Amniotic stem cell (primary cell): ENCODE measurements at places on chromosomes 1 and 21.

GRCh38 chr1:230171356-230172015, 104.4 kb downstream of the GALNT2 start:
- DNase-seq, result no peak

- DNase-seq, result peak; percentile 30
Measured at GRCh38 chr1:178847396-178847849, 23.5 kb downstream of the ANGPTL1 start.

DNA sequence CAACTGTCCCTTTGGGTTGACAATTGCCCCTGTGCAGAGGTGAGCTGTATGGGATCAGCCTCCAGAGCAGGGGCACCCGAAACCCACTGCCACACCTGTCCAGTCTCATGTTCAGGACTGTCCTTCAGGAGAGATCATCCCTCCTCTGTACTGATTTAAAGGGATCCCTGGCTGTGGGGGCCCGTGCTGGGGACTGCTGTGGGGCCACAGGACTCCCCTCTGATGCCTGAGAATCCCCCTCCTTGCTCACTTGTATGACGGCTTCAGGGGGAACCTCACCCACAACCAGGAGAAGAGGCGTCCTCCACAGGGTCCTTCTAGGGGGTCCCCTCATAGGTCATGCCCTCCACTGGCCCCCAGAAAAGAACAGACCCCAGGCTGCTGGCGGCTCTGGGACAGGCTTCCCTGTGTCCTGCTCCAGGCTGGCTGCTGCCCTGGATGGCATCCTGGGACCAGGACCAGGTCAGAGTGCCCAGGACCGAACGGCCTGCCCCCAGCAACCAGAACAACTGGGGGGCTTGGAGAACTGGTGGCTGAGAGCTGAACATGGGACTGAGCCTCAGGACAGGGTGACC, 77.5 kb upstream of the ACTRT2 start:
- DNase-seq, result no peak

DNA sequence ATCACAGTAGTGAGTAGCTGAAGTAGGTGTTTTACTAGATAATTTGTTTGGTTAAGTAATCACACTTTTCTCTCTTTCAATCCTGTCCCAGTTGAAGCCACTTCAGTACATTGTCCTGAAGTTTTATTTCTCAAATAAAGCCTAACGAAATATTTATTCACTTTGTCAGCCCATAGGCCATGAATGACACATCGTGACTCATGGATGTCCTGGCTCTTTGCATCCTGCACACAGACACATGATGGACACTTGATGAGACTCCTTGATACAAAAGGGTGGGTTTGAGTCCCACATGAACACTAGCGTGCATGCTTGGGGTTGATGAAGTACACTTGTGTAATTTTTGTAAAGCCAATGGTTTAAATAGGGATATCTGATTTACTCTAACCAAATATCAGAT, 22.7 kb upstream of the LAMC2 start:
- peak; percentile 45 for DNase-seq

DNA sequence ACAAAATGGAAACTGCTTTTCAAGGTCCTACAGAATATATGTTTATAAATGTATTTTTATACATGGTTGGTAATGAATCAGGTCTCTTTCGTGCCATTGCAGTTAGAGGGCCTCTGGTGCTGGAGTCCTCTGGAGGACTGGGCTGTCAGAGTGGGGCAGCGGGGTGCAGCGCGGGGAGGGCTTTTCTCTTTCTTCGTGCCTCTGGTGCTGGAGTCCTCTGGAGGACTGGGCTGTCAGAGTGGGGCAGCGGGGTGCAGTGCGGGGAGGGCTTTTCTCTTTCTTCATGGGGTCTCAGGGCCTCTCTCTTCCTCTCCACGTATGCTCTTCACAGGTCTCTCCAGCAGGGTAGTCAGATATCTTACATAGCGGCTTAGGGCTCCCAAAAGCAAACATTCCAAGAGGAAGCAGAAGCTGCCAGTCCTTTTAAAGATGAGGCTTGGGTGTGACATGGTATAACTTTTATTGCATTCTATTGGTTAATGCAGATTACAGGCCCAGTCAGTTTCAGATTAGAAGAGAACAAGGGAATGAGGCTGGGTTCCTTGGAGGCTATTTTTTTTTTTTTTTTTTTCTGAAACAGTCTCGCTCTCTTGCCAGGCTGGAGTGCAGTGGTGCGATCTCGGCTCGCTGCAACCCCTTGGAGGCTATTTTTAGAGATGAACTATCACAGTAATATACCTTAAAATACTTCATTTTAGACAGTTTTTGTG, 13.1 kb downstream of the SDCCAG8 start:
- DNase-seq, result no peak
